ENCODE measurements at places on chromosomes 4 and X.

DNA sequence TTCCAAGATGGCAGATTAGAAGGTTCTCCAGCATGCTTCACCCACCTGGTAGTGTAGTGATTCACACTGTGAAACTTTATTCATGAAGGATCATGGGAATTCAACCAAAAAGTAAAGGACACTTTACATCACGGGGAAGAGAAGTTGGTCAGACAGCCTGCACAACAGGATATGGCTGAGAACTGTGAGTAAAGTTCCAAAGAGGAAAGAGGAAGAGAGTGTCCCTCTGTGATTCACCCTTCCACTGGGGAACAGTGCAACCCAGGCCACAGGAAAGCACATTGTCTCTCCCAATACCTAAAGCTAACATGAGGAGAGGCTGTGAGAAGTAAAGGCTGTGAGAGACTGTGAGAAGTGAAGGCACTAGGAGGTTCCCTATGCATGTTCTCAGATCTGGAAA lies 137.2 kb downstream of the STPG2 start:
- DNase-seq = no peak

DNA sequence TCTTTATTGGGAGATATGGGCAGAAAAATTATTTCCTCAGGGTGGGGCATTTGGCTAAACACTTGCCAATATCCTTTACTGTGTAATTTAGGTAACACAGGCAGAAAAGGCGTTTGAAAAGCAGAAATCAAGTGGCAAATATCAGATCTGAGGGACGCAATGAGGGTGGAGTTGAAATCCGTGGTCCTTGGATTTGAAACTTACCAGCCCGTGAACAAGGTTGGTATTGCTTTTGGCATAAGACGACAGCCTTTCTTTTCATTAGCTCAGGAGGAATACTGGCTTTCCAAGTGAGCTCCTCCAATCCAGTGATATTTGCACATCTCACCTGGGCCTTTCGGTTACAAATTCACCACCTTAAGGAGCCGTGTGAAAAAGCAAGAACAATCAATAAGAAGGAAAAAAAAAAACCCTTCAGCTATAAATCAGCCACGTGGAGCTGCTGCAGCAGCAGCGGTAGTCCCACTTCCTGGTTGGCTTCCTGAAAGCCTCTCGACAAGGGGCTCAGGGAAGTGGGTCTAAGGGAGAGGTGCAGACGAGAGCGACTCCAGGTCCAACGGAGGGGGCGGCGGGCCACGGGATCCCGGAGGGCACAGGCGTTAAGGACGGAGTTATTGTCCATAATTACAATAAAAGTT lies 734 bp upstream of the GALNT7 start:
- no peak for DNase-seq

GRCh38 chrX:136666088-136666487 lies 18.1 kb downstream of the CD40LG start:
- no peak for DNase-seq

- no peak for DNase-seq
These were observed 2139.0 kb downstream of the ARAP2 start for GRCh38 chr4:34105311-34105710.

DNA sequence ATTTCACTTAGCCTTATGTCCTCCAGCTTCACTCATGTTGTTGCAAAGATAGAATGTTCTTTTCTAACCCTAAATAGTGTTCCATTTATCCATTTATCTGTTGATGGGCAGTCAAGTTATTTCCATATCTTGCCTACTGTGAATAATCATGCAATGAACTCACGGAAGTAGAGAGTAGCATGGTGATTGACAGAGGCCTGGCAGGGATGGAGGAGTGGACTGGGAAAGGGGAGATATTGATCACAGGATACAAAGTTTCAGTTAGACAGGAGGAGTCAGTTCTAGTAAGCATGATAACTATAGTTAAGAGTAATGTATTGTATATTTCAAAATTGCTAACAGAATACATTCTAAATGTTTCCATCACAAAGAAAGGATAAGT lies 10.3 kb upstream of the CLNK start:
- DNase-seq = no peak
